ENCODE measurements at places on chromosomes 5 and 9. TPM values are rescaled to one million over a fixed set of nuclear protein-coding genes. Genes with fewer than 3 reads are reported as not detected.

NR6A1 gene
- total RNA-seq: 1.2 TPM

HAPLN1 gene
- 1.3 TPM for total RNA-seq

LCN9 gene
- not detected for total RNA-seq

- no peak for DNase-seq
Observed at GRCh38 chr5:118233606-118234005, 754.7 kb downstream of the DTWD2 start.

- DNase-seq: no peak
Observed at GRCh38 chr5:171314728-171315385, 5.8 kb downstream of the TLX3 start.

DNA sequence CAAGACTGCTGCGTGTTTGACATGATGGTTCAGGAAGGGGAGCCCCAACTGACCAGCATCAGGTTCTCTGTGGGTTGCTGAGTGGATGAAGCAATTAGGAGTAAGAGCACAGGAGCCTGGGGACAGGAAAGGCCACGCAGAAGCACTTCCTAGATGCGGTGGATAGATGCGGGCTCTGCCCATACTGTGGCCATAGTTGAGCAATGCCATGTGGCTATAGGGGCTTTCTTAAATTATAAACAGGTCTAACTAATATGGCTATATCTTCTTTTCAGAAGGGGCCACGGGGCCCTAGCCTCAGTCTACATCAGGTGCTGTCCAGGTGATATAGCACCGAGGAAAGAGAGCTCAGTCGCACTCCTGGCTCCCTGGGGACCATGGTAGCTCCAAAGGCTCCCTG, 198.6 kb downstream of the GADD45G start:
- DNase-seq: no peak

DNA sequence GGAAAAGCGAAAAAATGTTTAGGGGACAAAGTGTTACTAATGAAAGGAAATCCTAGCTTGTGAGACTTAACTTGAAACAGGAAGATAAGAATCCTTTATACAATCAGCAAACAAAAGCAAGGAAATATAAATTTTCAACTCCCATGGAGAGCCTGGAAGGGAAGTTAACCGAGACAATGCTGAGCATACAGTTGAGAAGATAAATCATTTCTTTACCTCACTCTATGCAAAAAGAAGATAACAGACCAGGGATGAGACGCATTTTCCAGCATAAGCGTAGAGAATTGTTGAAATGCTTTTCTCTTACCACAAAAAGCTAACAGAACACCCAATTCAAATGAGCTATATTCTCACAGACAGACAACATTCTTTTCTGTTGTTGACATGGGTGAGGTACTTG, 309.6 kb downstream of the CWC27 start:
- DNase-seq: no peak

DNA sequence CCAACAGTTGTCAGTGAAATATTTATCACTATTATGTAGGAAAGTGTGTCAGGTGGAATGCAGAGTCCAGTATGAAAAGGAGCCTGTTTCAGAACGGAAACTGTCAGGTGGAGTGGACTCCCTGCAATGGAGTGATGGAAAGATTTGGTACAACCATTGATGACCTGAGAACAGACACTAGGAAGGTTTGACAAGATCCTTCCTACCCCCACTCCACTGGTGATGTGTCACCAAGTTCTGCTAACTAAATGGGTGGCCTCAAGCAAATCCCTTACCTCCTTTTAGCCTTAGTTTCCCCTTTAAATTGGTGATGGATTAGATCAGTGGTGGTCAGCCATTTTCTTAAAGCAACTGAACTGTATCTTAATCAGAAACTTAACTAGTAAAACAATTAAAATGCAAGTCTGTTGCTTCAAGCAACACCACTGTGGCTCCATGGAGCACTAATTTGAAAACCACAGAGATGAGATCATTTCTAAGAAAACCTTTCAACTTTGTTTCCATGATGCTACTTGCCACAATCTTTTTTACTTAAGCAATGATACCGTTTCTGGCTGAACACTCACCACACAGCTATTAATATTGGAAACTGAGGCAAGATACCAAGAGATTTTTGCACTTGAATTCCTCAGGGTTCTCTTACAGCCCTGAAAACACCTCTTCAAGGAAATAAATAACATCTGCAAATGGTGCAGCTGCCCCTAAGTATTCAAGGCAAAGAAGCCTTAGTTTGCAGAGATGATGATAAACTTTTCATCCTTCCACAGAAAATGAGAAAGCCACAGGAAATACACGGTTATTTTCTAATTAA, 140.6 kb downstream of the ERCC6L2 start:
- no peak for DNase-seq

Data from fibroblast of the aortic adventitia (primary cell).